ENCODE measurements at places on chromosomes 6 and 20.

- no peak for DNase-seq
Observed at GRCh38 chr6:33021917-33022316, 12.5 kb upstream of the HLA-DOA start.

DNA sequence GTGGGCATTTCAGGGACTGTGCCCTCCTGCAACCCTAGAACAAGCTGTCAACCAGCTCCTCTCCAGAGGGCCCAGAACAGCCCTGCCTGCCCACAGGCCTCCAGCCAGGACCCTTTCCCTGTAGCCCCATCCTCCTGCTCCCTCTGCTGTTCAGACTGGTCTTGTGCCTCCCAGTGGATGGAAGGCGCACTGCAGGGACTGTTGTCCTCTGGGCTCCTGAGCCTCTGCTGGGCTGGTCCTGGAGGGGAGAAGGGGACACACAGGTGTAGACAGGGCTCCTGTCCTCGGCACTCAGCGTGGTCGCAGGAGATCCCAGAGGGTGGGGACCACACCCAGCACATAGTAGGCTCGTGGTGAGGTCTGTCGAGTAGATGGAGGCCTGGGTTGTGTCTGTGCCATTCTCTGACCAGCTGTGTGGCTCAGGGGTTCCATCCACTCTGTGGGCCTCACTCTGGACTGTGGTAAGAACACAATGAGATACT, 11.5 kb downstream of the ITPR3 start:
- DNase-seq = no peak

- DNase-seq = no peak
Observed at GRCh38 chr6:14817074-14817473, 428.8 kb upstream of the JARID2 start.

DNA sequence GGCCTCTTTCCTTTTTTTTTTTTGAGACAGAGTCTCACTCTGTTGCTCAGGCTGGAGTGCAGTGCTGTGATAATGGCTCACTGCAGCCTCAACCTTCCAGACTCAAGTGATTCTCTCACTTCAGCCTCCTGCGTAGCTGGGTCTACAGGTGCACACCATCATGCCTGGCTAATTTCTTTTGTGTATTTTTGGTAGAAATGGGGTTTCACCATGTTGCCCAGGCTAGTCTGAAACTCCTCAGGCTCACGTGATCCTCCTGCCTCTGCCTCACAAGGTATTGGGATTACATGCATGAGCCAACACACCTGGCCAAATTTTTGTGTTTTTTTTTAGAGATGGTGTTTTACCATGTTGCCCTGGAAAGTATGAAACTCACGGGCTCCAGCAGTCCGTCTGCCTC, 29.3 kb downstream of the SRC start:
- DNase-seq = no peak

- DNase-seq = no peak
Observed at GRCh38 chr20:19976595-19977372, 40.4 kb upstream of the NAA20 start.

DNA sequence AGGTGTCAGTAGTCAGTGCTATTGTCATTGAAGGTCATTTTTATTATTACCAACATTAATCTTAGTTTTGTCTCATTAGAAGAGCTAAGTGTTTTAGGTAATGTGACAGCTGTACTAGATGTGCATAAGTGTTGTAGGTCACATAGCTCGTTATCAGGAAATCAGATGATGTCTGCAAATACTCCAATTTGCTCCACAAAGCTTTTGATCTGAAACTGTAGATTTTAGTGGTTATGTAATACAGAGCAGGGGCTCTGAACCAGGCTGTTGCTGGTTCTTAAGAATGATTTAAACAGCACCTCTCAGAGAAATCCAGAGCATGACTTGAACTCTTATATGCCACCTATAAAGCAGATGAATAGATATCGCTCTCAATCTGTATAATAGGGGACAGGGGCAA, 2.5 kb downstream of the IL17F start:
- DNase-seq = no peak

DNA sequence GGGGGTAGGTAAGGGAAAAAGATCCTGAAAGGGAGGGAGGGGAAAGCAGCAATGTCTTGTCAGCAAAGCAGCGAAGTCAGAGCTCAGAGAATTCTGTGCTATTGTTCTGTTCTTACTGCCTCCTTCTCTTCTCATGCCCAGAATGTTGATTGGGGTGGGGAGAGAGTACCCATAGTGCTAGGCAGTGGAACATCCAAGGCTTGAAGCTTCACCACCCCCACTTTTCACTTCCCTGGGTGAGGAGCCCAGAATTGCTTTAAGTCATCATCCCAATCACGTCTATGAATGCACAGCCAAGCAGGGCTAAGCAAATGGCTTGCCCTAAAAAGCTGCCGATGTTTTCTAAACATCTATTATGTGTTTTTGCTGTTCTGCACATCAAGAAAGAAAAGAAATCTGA, 16.5 kb downstream of the REPS1 start:
- no peak for DNase-seq
